ENCODE measurements at places on chromosomes 1 and 21.
A peak's percentile ranks its signal among the peaks of the same experiment; 100 is the strongest.

- DNase-seq: no peak
These were observed 418.6 kb downstream of the MRPL39 start for GRCh38 chr21:25188677-25189079.

- DNase-seq: no peak
These were observed 155.0 kb downstream of the SETD4 start for GRCh38 chr21:35905096-35905962.

GRCh38 chr1:17573518-17574041 lies 34.1 kb downstream of the ARHGEF10L start:
- no peak for DNase-seq

DNA sequence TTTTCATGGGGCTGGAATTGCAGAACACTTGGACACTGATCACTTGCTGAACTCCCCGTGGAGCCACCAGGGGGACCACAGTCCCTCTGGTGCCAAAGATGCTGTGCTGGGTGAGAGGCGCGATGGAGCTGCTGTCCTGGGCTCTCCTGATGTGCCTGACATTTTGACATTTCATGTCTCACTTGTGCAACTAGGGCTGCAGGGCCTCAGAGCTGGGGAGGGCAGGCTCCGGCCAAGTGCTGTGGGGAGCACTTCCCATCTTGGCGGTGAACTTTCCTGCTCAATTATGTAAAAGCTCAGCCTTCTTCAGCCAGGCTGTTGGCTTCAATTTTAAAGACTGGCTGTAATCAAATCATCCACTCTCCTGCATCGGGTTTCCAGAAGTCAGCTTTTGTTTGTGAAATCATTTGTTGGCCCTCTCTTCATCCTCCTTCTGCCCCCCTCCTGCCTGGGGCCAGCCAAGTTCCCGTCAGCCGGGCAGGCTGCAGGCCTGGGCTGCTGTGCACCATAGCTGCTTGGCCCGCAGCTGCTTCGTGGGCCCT lies 36.8 kb downstream of the KCNAB2 start:
- DNase-seq: no peak

- no peak for DNase-seq
These were observed 120.7 kb downstream of the MAP3K21 start for GRCh38 chr1:233448109-233448689.

GRCh38 chr1:26094677-26095383 lies 16.8 kb upstream of the PDIK1L start:
- peak; percentile 26 for DNase-seq

DNA sequence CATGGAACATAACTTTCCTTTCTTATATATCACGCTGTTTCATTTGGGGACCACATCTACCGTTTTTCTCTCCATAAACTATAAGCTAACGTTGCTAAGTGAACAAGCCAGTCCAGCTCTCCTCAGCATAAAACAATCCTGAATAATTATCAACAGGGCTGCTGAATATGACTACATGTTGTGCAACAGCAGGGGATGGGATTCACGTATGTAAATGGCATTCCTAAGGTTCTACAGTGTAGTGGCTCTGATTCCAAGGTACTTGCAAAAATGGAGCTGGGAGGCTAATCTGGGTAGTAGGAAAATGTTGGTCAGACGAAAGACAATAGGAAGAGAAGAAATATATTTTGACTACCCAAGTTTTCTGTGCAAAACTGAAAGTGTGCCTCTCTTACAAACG lies 262.8 kb downstream of the RWDD3 start:
- DNase-seq: no peak

- DNase-seq: no peak
These were observed 52.2 kb upstream of the PRDX6 start for GRCh38 chr1:173424782-173425407.

DNA sequence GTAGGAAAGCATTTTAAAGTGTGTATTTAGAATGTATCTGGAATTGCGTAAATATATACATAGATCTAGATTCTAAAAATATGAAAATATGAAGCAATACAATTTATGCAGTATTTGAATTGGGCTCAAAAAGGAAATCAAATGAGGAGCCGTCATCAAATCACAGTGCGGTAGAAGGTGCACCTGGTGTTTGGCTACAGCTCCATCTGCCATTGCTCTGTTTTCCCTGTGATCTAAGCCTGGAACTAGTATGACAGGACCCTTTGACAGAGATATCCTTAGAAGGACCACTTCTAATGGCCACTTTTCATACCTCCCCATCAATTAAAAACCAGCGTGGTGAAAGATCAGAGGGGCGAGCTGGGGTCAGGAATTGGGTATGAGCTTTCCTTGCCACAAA lies 202.6 kb downstream of the NFIA start:
- DNase-seq: no peak

GRCh38 chr1:74341702-74342339 lies 106.6 kb downstream of the TNNI3K start:
- DNase-seq: no peak

GRCh38 chr1:12426030-12426429 lies 192.0 kb downstream of the DHRS3 start:
- DNase-seq: no peak

GRCh38 chr1:72547412-72547811 lies 265.1 kb upstream of the NEGR1 start:
- no peak for DNase-seq

- DNase-seq: no peak
These were observed 31.1 kb downstream of the ERI3 start for GRCh38 chr1:44323947-44324346.

DNA sequence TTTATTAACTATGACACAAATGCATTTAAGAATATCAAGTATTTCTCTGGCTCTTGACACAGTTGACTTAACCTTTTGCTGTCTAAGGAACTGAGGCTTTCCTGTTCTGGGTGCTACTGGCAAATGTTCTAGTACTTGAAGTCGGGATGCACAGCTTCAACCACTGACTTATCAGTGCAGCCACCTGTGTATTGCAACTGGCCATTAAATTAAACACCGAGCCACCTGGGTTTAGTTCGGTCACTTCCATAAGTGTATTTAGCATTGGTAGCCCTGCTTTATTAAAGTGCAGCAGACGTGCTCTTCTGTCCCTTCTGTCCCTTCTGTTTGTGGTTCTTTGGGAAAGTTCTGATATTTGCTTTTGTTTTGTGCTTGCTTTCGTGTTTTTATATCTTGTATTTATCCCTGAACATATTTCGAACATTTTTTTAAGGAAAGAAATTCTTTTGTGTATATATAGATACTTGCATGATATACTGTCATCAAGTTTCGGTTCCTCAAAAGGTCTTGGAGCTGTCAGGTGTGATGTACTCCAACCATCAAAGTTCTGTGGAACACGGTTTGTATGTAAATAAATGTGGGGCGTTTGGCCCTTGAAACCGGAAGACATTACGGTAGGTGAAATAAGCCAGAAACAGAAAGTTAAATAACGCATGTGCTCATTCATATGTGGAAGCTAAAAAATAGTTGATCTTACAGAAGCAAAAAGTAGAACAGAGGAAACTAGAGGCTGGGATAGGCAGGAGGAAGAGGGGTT lies 297.9 kb upstream of the GREM2 start:
- no peak for DNase-seq

- DNase-seq: no peak
These were observed 82.1 kb upstream of the COL6A1 start for GRCh38 chr21:45899317-45900033.

- DNase-seq: no peak
These were observed at the start of gene PITHD1 for GRCh38 chr1:23777979-23778814. Gene PITHD1, plus strand, starts transcription at chr1:23778418. Its CDS starts 98 bp downstream, at chr1:23778516.

- DNase-seq: no peak
These were observed 74.7 kb downstream of the RIPK4 start for GRCh38 chr21:41692185-41692565.

- DNase-seq: no peak
These were observed 36.1 kb downstream of the DNTTIP2 start for GRCh38 chr1:93842750-93843500.

DNA sequence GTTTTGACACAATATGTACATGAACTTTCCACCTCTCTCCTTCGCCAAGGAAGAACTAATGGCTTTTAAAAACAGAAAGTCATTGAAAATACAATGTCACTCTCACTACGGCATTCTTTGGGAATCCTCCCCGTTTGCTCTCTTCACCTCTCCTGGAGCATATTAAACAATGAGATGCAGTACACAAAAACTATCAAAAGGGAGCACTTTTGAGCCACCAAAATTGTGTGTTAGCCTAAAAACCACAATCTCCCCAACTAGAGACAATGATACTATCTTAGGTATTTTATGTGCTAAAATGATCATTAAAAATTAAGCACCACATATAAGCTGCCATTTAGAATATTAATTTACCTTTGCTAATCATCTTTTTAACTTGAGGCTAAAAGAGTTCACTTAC lies 425.5 kb downstream of the KCTD3 start:
- no peak for DNase-seq

- no peak for DNase-seq
These were observed 107.6 kb downstream of the CCDC185 start for GRCh38 chr1:223500560-223501425.

GRCh38 chr1:160398823-160399222 lies 1.5 kb upstream of the VANGL2 start:
- no peak for DNase-seq

DNA sequence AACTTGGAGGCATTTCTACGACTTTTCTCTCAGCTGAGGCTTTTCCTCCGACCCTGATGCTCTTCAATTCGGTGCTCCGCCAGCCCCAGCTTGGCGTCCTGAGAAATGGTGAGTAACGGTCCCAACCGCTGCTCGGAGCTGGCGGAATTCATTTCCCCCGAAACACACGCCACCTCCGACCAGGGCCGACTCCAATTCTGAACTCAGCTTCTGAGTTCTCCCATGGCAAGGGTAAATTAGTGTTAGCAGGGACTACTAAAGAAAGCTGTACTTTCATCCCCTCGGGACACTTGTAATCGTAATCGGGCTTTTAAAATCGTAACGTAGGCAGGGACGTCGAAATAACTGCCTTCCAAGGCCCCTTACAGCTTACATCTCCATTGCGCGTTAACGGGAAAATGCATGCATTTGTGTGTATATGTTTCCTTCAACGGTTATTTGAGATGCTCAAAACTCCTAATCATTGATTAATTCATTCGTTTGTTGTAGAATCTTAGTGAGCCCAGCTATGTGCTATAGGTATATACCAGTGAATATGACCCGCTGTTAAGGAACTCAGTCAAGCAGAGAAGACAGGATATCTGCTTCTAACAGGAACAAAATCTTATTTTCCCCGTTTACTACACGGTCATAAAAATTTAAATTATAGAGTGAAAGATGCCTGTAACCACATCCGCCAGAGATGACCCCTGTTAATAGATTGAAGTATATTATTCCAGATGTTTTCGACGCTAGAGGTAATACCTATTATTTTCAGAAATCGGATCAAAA lies 472 bp downstream of the DTL start:
- DNase-seq: no peak

GRCh38 chr1:53413175-53414001 lies 45.8 kb upstream of the DMRTB1 start:
- peak; percentile 62 for DNase-seq

DNA sequence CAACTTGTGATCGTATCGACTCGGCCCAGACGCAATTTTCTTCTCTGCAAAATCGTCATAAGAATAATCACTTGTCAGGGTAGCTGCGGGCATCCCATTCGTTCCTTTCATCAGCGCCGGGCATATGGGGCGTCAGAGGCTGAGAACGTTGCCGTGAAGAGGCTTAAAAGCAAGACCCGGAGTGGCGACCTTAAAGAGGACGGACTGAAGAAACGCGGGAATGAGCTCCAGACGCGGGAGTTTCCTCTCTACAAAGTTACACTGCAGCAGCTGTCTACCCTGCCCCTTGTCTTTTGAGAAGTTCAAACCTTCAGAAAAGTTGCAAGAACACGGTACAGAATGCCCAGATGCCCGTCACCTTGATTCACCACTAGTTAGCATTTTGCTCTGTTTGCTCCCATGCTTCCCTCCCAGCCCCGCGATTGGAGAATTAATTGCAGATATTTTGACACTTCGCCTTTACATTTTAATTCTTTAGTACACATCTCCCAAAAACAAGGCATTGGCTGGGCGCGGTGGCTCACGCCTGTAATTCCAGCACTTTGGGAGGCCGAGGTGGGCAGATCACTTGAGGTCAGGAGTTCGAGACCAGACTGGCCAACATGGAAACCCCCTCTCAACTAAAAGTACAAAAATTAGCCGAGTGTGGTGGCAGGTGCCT lies 967 bp downstream of the CENPS start:
- no peak for DNase-seq

DNA sequence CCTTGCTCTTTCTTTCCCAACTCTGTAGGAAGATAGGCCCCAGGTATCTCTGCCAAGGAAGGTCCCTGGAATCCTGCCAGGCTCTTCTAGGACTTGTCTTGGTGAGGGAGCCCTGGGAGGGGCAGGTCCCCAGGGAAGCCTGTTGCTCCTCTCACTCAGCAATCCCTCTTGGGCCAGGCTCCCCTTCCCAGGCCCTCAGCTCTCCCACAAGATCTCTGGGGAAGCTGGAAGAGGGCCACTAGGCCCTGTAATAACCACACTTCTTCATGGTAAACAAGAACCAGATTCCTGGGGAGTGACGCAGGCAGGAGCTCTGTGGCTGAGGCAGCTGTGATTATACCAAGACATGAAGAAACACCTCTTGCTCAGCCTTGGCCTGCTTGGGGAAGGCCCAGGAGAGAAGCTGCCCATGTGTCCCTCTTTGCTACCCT lies 9.9 kb upstream of the MAPKAPK2 start:
- DNase-seq: peak; percentile 86

DNA sequence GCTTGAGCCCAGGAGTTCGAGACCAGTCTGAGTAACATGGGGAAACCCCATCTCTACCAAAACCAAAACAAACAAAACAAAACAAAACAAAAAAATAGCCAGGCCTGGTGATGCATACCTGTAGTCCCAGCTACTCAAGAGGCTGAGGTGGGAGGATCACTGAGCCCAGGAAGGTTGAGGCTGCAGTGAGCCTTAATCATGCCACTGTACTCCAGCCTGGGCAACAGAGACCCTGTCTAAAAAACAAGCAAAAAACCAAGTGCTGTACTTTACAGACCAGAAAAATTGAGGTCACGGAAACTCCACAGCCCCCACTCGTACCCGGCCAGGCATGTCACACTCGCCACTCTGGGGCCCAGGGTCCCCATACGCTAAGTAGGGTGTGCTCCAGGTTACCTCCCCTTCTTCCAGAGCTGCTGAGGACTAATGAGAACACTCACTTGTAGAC lies 22.9 kb downstream of the ATP2B4 start:
- DNase-seq: no peak

GRCh38 chr1:53964109-53964508 lies 18.0 kb downstream of the LRRC42 start:
- no peak for DNase-seq

GRCh38 chr1:23772049-23772853 lies 6.0 kb upstream of the PITHD1 start:
- DNase-seq: peak; percentile 41

All from brain pericyte (primary cell).